ENCODE measurements at places on chromosomes 4 and X.
A peak's percentile ranks its signal among the peaks of the same experiment; 100 is the strongest.

- no peak for DNase-seq
Measured at GRCh38 chr4:143555676-143556075, 42.2 kb downstream of the SMARCA5 start.

DNA sequence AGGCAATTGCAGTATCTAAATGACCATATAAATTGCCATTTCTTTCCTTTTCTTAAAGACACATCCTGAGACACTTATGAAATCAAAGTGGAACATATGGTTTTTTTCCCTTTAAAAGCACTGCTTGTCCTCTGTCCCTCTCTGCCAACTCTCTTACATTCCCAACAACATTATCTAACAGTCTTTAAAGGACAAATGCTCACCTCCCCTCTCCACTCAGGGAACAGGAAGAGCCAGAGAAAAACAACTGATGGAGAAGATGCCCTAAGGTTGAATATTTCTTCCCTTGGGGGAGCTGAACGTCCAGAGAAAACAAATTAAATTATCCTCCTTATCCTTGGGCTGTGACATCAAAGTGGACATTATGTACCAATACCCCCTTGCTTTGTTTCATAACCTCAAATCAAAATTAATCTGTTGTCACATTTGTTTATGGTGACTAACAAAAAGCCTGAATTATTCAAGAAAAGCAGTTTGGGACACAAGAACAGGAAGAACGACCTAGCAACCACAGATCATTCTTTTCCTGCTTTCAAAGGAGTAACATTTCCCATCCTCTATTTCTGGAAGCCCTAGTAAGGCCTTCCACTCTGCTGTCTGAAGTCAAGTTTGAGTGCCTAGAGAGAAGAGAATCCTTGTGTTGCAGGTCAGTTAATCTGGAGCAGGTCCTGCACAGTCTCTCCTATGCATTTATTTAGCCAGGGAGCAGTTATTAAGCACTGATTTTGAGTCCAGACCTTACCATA is 52.6 kb upstream of the PAGE1 start:
- no peak for DNase-seq

GRCh38 chrX:65723706-65724105 is 56.3 kb downstream of the MSN start:
- no peak for DNase-seq

GRCh38 chrX:139801397-139801813 is 93.4 kb upstream of the MCF2 start:
- no peak for DNase-seq

DNA sequence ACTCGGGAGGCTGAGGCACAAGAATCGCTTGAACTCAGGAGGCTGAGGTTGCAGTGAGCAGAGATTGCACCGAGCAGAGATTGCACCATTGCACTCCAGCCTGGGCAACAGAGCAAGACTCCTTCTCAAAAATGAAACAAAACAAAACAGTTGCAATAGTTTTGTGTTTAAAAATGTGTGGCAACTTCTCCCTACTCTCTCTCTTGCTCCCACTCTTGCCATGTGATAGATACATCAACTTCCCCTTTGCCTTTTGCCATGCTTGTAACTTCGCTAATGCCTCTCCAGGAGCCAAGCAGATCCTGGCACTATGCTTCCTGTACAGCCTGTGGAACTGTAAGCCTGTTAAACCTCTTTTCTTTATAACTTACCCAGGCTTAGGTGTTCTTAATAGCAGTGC is 52.5 kb upstream of the INTU start:
- no peak for DNase-seq

DNA sequence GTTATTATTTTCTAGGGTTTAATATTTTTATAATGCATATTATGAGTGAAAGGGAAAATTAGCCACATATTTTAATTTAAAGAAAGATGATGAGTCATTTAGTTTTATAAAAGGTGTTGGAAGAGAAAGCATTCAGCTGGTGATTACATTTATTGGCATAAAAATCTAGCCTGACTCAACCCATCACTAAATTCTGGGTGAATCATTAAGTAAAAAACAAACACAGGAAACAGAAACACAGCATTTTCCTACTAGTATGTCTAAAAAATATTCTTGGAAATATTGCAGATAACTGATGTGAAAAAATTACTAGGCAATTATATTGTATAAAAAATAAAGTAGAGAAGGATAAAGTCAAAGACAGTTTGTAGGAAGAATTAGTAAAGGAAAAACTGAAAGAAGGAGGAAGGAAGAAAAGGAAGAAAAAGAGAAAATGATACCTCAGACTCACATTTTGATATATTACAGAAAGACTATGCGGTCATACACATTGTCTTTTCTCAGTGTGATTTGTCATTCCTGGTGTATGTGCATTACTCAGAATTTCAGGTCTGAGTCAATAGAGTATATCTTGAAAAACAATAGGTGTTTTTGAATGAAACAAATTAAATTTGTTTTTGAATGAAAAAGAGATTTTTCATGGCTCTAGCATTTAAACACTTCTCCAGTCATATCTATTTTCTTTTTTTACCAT is 48.0 kb upstream of the SPOCK3 start:
- DNase-seq: no peak

DNA sequence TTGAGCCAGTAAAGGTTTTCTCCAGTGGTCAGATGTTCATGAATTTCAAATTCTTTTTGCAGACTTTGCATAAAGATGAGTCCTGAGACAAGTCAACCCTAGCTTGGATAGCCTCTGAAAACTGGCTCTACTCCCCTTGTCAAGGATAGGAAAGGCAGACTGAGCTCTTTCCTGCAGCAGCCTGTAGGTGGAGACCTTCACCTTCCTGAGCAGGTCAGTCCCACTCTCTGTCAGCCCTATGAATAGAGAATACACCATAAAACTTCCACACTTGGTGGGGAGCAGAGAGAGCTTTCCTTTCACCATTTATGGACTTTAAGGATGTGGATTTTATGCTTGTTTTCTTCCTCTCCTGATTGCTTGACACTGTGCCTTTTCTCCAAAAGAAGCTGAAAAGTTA is 41.9 kb downstream of the PCDH19 start:
- no peak for DNase-seq

DNA sequence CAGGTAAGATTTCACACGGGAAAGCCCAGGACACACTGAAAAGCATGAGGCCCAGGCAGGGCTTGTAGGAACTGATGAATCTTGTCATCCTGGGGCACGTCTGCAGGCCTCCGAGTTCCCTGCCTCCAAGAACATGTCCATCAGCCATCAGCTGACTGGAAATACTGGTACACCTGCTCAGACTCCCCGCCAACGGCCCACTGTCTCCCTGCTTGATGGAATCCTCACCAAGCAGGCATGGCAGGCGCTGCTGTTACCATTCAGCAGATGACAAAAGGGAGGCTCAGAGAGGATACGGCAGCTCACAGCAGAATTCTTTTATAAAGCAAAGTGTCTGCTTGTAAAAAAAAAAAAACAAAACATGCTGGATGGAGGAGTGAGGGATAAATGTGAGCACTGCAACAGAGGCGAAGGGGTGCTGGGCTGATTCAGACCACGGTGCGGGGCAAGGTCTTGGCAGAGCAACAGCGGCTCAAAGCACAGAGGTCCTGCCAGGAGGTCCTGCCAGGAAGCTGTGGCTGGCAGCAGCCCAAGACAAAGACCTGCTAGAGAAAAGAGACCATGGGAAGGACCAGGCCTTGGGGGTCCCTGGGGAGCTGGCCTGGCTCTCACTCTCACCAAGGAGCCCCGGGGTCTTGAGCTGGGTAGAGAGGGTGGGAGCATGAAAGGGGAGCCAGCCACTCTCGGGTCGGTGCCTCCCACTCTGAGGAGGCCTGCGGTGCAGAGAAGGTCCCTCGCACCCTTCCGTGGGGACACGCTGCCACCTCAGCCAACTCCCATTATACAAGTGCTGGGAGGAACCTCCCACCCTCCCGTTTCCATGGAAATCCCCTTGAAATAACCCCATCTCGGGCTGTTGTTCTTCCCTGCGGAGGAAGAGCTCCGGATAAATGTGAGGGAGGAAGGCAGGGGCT is 25.6 kb downstream of the PPP2R2C start:
- no peak for DNase-seq

GRCh38 chr4:94995684-94996394 is 238.1 kb downstream of the BMPR1B start:
- DNase-seq: peak; percentile 50

DNA sequence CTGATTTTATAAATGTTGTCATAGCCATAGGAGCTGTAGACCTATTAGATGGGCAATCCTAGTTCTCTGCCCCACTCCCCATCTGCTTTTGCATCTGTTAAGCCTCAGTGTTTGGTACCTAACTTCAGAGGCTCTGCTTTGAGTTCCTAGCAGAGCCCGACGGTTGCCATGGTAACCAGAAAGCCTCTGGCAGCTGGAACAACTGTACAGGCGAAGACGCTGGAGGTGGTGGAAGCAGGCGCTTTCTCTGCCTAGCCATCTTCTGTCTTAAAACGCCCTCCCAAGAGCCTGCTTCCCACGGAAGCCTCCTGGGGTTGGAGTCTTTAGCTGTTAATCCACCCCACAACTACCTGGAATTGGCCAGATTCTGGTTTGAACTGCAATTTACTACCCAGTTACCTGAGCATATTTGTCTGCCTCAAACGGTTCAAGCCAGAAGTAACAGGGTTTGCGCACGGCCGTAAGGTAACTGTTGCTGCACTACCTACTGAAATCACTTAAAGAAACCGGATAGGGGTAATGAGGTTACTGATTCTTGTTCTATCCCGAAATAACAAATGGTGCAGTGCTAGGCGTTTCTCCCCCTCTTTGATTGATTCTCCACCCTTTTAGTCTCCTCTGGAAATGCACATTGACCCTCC is 1.0 kb upstream of the GABRG1 start:
- DNase-seq: no peak

- peak; percentile 48 for DNase-seq
Measured at GRCh38 chrX:68822641-68823410, 6.0 kb upstream of the EFNB1 start.

DNA sequence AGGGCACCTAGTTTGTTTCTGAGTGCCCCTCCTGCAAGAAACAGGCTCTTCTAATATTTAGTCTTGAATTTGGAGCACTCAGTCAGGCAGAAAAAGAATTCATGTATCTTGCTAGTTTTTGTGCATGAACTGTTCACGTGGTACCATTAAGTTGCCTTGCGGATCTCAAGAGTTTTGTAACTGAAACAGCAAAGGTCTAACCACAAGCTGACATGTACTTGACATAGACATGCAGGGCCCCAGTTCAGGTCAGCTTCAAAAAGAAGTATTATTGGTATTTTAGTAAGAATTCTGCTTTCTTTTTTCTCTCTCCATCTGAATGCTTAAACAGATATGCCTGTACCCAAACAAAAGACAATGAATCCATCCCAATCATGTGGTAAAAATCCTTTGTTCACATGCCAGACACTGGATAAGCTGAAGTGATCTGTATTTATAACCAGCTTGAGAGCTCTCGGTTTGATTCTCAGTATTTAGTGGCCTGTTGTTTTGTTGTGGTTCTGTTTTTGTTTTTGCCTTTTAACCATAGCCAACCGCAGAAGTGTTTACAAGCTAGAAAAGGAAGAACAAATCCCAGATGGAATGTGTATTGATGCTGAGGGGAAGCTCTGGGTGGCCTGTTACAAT is 13.0 kb downstream of the RGN start:
- DNase-seq: peak; percentile 10

GRCh38 chrX:121163443-121163842 is 116.0 kb downstream of the GLUD2 start:
- no peak for DNase-seq

GRCh38 chrX:11386812-11387211 is 93.6 kb downstream of the AMELX start:
- DNase-seq: no peak

DNA sequence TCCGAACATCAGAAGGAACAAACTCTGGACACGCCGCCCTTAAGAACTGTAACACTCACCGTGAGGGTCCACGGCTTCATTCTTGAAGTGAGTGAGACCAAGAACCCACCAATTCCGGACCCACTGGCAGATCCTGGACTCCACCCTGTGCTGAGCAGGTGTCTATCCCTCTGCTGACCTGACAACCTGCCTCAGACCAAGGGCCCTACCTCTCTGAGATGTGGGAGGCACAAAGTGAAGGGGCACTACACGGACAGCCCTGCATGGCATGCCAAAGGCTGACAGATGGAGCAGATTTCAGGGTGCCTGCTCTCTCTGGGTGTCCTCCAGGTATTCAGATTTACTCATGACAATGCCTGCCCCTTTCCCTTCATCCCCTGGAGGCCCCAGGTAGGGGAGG is 14.0 kb upstream of the HSFX1 start:
- DNase-seq: no peak

GRCh38 chrX:2284601-2285000 is 216.2 kb downstream of the DHRSX start:
- no peak for DNase-seq

- peak; percentile 34 for DNase-seq
Measured at GRCh38 chr4:186724864-186725468, 1.3 kb upstream of the FAT1 start.

DNA sequence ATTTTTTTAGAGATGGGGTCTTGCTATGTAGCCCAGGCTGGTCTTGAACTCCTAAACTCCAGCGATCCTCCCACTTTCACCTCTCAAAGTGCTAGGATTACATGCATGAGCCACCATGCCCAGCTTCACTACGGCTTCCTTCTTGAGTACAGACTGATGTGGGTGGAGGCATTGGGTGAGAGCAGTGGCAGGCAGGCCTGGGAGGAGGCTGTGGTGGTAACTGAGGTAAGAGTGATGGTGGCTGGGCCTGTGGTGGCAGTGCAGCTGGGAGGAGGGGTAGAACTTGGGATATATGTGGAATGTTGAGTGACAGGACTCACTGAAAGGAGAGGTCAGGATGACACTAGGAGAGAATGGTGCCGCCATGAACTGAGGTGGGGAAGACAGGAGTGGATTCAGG is 80.9 kb downstream of the MED28 start:
- no peak for DNase-seq

GRCh38 chr4:826508-827208 is 729 bp upstream of the CPLX1 start:
- no peak for DNase-seq

DNA sequence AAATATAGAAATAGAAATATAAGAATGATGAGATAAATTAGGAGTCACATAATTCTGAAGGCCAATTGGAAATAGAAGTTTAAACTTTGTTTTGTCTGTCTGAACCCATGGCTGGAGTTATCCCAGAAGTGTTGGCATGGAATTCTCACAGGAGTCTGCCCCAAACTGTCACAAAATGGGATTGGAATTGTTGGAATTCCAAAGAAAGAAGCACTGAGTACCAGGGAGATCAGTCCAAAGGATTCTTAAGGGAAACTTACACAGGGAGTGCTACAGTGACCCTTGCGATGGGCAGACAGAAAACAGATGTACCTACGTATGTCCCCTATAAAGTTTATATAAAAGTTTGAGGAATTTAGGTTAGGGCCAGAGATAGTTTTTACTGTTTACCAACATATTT is 1607.7 kb downstream of the ARAP2 start:
- DNase-seq: no peak

GRCh38 chr4:118810991-118811764 is 24.7 kb downstream of the SEC24D start:
- peak; percentile 89 for DNase-seq

DNA sequence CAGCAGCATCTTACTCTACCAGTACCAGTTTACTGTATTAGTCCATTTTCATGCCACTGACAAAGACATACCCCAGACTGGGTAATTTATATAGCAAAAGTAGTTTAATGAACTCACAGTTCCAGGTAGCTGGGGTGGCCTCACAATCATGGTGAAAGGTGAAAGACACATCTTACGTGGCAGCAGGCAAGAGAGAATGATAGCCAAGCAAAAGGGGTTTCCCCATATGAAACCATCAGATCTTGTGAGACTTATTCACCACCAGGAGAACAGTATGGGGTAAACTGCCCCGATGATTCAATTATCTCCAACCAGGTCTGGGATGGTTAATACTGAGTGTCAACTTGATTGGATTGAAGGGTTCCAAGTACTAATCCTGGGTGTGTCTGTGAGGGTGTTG is 69.3 kb downstream of the YIPF6 start:
- no peak for DNase-seq
